Globus pallidus (tissue), 1 donor: ENCODE measurements at places on chromosomes 16 and 17.

DNA sequence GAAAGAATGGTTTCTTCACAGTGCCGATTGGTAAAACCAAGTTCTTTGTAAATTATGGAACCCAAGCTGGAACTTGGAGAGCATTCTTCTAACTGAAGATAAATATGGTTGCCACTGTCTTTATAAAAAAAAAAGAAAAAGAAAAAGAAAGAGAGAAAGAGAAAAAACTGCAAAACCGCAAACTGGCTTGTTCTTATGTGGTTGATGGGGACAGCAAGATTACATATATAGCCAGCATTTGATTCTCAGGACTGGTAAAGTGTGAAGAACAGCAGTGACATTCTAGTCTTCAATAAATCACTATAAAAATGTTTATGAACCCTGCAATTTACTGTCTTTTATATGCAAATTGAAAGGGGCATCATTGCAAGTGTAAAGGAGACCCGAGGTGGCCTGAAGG, 605.1 kb downstream of the MAF start:
- DNase-seq = no peak

DNA sequence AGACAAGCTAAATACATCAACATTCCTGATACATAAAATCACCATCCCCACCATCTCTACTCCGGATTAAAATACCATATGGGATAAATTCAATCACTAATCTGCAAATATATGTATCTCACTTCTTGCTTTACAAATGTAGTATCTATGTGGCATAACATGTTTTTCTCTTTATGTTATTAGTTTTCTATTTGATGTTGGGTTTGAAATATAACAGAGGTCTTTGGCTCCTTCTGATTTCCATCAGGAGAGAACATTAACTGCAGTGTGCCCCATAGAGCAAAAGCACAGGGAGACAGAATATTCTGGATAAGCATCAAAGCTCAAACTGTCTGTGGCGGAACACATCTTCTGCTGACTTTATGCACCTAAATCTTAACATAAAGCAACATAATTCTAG, 547.2 kb upstream of the CDH8 start:
- DNase-seq = no peak

DNA sequence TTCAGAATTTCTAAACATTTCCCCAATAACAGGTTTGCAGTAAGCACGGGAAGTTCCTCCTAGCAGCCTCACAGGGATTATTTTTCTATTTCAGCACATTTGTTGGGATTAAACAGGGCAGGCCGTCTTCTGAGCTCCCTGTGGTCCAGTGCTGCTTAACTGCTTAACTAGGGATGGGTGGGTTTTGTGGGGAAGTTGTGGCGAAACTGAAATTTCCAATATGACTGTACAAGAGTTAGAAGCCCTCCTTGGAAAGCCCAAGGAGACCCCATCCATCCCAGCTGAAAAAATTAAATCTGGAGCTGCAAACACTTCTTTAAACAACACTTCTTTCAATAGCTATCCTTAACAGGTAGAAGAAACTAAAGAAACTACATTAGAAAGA, 22.2 kb downstream of the FAM117A start:
- DNase-seq = no peak

GRCh38 chr16:88903267-88903666, 36.8 kb upstream of the PABPN1L start:
- DNase-seq = no peak
